ENCODE measurements at places on chromosomes 2 and 18.

- no peak for DNase-seq
Observed at GRCh38 chr18:848062-848861, 36.2 kb upstream of the YES1 start.

DNA sequence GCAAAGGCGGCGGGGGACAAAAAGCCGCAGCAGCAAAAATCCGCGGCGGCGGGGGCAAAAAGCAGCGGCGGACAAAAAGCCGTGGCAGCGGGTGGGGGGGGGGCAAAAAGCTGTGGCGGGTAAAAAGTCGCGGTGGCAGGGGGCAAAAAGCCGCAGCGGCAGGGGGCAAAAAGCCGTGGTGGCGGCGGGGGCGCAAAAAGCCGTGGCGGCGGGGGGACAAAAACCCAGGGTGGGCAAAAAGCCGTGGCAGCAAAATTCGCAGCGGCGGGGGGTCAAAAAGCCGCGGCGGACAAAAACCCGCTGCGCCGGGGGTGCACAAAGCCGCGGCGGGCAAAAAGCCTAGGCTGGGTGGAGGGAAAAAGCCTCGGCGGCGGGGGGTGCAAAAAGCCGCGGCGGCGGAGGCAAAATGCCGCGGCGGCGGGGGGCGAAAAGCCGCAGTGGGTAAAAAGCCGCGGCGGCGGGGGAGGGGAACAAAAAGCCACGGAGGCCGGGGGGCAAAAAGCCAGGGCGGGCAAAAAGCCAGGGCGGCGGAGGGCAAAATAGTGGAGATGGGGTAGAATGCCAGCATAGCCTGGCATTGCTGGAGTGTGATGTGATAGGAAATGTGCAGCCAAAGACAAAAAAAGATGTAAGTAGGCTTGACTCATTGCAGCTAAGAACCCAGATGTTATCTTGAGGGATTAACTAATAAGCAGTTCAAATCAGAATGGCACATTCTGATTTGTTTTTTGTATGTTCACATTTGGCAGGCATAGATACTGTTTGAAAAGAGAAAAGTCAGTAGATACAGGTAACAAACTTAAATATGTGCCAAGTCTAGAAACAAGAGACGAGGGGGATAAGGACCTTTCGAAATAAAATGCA is 1076.3 kb downstream of the RPIA start:
- DNase-seq = no peak

- DNase-seq = no peak
Observed at GRCh38 chr2:129935118-129935517, 44.3 kb upstream of the RAB6C start.

DNA sequence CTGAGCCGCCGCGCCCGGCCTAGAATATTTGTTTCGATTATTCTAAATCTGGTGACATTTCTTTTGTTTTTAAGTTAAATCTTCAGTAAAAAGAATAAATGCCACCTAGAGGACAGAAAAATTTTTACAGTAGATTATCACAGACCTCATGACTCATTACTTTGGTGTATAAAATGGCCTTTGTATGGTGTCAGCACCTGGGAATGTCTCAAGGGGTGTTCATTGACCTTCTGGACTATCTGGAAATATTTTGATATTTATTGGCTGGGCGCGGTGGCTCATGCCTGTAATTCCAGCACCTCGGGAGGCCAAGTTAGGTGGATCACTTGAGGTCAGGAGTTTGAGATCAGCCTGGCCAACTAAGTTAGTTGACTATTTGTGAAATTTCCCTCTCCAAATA is 30.3 kb upstream of the SLC30A6 start:
- peak; percentile 79 for DNase-seq

GRCh38 chr2:176187200-176187898 is 1.1 kb upstream of the HOXD1 start:
- DNase-seq = no peak

DNA sequence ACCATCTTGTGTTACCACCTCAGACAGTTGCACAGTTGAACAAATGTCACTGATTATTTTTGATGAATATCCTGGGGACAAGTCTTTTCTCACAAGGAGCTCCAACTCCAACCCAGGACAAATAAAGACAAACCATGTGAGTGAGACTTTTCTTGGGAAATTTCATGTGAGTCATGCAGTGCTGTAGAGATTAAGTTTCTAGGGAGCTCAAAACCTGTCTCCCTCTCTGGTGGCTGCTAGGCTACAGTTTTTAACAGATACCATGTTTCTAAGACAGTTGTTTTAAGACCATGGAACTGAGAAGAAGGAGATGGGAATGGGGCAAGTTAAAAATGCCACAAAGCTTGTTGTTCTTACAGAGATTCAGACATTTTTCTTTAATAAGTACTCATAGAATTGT is 255.5 kb downstream of the RIT2 start:
- DNase-seq = no peak

DNA sequence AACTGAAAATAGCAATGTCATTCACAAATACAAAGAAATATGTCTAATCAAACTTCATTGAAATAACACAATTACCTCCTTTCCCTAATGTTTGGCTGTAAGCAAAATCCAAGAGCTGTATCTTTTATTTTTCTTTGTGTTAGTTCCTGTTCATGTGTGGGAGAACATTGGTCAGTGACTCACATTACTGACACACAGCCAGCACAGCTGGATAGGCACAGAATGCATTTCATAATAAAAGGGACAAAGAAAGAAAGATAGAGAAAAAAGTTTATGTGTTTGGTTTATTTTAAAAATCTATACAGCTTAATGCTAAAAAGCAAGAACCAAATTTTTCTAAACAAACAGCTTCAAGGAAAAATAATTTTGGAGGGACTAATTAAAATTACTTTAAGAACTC is 185.6 kb upstream of the COL3A1 start:
- peak; percentile 57 for DNase-seq

DNA sequence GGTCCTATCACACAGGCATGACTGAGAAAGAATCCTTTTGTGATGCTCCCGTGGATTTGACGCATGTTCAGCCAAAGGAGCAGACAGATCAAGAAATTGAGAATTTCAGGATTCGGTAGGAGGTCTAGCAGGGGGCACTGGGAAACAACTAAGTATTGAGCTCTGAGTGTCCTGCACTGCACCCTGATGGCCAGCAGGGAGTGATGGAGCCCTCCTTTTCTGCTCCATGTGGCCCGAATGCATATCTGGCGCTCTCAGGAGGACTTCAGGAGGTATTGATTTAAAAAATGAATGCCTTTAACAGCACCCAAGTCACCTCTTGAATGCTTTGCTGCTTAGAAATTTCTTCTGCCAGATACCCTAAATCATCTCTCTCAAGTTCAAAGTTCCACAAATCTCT is 58.0 kb downstream of the ZNF519 start:
- peak; percentile 7 for DNase-seq

DNA sequence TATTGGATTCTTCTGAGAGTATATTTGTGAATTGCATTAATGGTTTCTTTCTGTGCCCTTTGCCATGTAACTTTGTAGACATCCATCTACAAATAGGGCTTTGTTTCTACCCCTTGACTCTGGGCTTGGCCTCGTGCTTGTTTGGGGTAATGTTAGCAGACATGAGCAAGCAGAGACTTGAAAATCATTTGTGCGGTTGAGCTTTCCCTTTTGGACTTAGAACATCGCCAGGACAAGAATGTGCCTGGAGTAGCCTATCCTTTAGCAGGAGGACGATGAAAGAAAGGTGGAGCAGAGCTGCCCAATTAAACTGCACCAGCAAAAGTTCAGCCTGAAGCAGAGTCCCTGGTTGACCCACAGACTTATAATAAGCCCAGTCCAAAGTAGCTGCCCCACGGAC is 785.9 kb downstream of the EPHA4 start:
- no peak for DNase-seq

DNA sequence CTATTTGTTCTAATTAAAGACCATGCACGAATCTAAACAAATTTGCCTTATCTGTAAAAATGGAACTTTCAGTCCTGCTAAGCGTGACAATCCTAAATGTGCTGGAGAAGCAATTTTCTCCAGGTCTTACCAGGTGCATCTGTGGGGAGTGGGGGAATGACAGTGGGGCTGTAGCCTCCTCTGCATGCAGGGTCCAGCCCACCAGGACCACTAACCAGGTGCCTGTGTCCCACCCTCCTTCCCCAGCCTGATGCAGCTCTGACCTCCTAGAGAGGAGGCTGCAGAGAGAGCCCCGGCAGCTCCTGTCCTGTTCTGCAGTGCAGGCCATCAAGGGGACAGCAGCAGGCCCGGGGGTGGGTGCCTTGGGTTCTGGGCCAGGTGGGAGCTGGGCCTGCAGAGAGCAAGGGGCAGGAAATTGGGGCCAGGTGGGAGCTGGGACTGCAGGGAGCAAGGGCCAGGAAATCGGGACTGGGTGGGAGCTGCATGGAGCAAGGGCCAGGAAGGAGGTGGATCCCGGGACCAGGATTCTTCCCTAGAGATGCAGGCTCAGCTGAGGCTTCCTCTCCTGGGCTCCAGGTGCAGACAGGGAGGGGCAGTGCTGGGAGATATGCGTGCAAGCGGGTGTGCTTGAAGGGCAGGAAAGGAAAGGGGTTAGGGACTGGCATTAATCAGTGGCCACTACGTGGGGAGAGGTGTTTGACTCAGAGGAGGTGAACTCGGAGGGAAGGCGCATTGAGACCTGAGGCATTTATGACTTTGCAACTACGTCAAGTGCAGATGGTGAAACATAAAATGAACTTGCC is 185.3 kb downstream of the ANKRD30B start:
- DNase-seq = no peak

- DNase-seq = no peak
Observed at GRCh38 chr2:152638056-152638455, 79.2 kb downstream of the PRPF40A start.

- DNase-seq = no peak
Observed at GRCh38 chr2:110875384-110875725, 143.0 kb downstream of the ACOXL start.

- no peak for DNase-seq
Observed at GRCh38 chr2:55862246-55862645, 61.3 kb downstream of the EFEMP1 start.

DNA sequence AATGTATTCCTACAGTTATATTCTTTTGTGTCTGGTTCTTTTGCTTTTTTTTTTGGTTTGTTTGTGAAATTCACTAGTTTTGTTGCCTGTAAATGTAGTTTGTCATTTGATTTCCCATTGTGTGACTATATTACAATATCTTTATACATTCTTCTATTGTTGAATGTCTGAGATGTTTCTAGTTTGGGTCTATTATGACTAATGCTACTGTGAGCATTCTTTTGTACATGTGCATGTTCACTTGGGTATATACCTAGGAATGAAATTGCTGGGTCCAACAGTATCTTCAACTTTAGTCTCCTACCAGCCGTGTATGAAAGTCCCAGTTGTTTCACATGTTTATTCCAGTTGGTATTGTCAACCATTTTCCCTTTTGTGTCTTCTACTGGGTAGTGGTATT is 112.7 kb upstream of the RBMS1 start:
- DNase-seq = no peak

GRCh38 chr18:61388010-61388409 is 54.8 kb downstream of the CDH20 start:
- no peak for DNase-seq

GRCh38 chr2:127525691-127526131 is 578 bp downstream of the IWS1 start:
- no peak for DNase-seq

GRCh38 chr2:207149249-207150213 is 16.2 kb downstream of the KLF7 start:
- no peak for DNase-seq

GRCh38 chr2:188629753-188630527 is 338.3 kb downstream of the GULP1 start:
- DNase-seq = no peak

- DNase-seq = no peak
Observed at GRCh38 chr2:11963966-11964365, 217.5 kb downstream of the LPIN1 start.

- no peak for DNase-seq
Observed at GRCh38 chr2:74893332-74893731, 59.4 kb downstream of the HK2 start.

GRCh38 chr18:11950824-11951223 is 30.5 kb upstream of the IMPA2 start:
- no peak for DNase-seq

- no peak for DNase-seq
Observed at GRCh38 chr2:226799976-226800940, 638 bp upstream of the IRS1 start.

DNA sequence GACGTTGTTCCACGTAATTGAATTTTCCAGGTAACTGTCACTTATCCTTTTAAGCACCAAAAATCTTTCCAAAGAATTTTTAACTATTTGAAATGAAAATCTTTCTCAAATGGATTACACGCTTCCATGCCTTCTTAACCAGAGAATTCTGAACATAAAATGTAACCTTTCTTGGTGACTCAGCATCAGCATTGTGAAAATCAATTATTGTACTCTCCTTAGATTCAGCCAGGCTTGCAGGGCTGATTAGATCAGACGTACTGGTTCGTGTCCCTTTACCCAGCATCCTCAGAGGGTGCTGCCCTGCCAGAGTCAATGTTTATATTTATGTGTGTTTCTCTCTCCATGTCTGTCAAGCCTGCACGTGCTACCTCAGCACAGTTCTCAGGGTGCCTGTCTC is 623.9 kb downstream of the CNTNAP5 start:
- DNase-seq = no peak

GRCh38 chr2:178909507-178909906 is 102.3 kb upstream of the TTN start:
- DNase-seq = no peak

GRCh38 chr2:176514276-176514675 is 245.0 kb downstream of the MTX2 start:
- DNase-seq = no peak

- no peak for DNase-seq
Observed at GRCh38 chr2:111535404-111535803, 348.6 kb downstream of the ANAPC1 start.

GRCh38 chr18:68660354-68661183 is 54.3 kb downstream of the TMX3 start:
- peak; percentile 29 for DNase-seq

GRCh38 chr2:211473116-211473515 is 916.7 kb downstream of the CPS1 start:
- no peak for DNase-seq

DNA sequence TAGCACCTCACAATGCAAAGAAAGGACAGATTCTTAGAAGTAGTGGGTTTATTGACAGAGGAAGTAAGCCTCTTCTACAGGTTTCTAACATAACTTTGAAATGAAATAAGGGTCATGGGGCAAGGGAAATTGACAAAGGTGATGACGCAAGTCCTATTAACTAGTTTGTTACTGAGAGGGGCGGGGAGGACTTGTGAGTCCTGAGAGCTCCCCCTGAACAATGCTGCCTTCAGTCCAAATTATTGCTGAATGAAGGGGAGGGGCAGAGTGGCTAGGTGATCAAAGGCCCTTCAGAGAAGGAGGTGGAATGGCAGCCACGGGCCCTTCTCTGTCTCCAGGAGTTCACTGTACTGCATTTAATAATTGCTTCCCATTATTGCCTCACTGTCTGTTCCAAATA is 390.0 kb downstream of the MEIS1 start:
- no peak for DNase-seq

DNA sequence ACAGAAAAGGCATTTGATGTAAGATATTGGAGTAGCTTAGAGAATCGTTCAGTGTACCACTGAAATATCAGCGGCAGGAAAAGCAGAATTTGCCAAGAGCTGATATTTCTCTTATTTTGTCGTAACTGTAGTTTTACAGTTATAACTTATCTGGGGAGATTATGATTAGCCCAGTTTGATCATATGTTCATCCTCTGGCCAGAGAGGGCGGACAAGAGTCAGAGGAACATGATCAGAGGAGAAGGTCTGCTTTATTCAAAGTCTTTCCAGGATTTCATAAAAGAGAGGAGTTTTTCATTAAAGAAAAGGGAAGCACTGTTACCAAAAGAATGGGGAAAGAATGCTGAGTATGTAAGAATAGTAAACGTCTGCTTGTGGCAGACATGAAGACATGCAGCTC is 1655.6 kb downstream of the DPP10 start:
- DNase-seq = no peak

Measured in HCT116 (cell line).